NCI-H510A treated with DMSO at 0.1 percent for 48 hours (cell line): ENCODE measurements at places on chromosomes 6 and 20.
A peak's percentile ranks its signal among the peaks of the same experiment; 100 is the strongest.

DNA sequence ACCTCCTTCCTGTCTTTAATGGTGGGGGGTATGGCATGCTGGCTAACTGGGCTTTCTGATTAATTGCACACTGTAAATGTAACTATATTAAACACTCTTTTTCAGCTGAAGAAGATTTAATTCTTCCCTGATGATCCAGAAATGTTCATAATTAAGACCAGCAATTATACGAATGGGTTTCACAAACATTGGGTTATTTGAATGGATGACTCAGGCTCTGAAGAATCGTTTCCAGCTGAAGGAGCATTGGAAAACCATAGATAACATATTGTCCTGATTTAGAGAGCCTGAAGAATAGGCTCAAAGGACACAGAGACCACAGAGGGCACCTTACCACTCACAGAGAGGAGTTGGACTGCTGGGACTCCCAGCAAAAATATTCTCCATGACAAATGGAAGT, 130.7 kb upstream of the SSTR4 start:
- no peak for DNase-seq

GRCh38 chr6:44779130-44779826, 391.8 kb downstream of the CDC5L start:
- DNase-seq, result no peak

DNA sequence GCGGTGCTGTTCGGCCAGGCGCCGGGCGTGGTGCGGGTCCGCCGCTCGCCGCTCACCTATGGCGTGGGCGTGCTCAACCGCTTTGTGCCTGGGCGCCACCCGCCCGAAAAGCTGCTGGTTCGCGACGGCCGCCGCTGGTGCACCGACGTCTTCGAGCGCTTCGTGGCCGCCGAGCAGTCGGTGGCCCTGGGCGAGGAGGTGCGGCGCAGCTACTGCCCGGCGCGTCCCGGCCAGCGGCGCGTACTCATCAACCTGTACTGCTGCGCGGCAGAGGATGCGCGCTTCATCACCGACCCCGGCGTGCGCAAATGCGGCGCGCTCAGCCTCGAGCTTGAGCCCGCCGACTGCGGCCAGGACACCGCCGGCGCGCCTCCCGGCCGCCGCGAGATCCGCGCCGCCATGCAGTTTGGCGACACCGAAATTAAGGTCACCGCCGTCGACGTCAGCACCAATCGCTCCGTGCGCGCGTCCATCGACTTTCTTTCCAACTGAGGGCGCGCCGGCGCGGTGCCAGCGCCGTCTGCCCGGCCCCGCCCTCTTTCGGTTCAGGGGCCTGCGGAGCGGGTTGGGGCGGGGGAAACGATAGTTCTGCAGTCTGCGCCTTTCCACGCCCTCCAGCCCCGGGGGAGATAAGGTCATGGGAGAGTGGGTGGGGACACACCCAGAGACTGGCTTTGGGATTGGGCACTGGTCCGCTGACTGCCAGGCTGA, 15.7 kb downstream of the ADISSP start:
- peak; percentile 92 for DNase-seq

- DNase-seq, result no peak
Measured at GRCh38 chr20:44208770-44209169, 1.8 kb downstream of the OSER1 start.

- peak; percentile 1 for DNase-seq
Measured at GRCh38 chr6:104431096-104431495, 428.6 kb downstream of the HACE1 start.

- no peak for DNase-seq
Measured at GRCh38 chr6:153087436-153087835, 43.6 kb downstream of the RGS17 start.

- DNase-seq, result no peak
Measured at GRCh38 chr6:43979525-43979924, 147.7 kb downstream of the MRPL14 start.

DNA sequence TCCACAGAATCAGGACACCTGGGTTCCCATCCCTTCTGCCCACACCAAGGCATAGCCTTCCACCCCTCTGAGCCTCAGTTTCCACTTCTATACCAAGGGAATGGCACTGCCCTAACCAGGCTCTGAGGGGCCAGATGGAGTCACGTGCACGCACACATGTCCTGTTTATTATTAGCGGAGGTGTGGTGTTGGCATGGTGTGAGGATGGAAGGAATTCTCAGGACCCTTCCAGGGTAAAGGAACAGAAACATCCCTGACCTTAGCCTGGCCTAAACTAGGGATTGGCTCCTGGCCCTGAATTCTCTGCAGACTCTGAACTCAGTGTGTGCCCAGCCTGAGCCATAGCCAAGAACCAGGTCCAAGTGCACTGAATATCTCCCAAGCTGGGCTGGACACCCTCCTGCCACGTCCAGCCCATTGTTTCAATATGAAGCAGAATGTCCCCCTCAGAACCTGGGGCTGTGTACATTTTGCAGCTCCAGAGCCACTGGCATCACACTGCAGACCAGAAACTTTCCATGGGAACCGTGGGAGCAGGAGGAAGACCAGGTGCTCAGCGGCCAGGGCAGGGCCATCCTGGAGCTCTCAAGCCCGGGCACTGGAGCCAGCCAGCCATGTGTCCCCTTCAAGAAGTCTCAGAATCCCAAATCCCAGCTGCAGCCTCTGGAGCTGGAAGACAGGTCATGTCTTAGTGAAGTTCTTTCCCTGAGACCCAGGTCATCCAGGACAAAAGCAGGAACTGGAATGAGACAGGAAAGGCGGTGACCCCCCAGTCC, 208.4 kb downstream of the ANKRD60 start:
- DNase-seq, result no peak

DNA sequence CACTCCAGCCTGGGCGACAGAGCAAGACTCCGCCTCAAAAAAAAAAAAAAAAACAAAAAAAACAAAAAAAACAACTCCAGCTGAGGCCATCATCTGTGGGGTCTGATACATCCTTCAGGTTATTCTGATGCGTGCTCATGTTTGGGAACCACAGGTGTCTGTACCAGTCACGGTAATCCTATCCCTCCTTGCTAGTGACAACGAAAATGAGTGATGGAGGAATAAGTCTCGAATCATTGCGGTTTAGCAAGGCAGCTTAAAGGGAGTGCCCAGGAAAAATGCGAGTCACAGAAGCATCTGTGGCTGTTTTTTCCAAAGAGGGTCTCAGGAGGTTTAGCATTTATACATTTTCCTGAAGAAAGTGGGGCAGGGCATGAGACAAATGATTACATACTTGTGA, 48.8 kb downstream of the MCUR1 start:
- DNase-seq, result no peak

DNA sequence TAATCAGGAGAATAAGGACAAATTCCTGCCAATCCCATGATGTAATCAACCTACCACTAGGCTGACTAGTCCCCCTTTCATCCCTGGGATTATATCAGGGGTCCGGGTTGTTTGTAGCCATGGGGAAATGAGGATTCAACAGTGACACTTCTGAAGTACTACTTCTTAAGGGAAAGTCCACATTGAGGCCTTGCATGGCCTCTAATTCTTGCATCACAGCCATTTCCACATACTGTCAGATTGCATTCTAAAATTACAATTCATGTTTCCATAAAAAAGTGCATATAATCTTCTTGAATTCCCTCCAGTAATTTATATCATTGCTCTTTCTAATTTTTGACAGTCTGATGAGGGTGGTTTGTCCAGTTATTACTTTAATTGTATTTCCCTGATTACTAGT, 184.2 kb downstream of the PHF3 start:
- DNase-seq, result no peak

DNA sequence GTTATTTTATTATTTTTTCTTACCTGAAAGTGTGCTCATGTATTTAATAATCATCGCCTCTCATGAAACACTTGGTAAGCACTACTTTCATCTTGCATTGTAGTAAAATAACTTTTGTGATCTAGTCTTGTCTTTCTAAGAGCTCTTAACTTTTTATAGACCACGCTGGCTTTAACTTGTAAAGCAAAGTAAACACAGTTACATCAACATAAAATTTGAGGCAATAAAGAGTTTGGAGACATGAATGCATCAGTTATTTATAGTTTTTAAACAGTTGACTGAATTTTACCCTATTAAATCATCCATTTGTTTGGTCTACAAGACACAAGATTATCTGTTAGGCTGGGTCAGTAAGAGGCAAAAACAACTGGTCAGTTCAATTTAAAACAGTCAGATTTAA, 218.5 kb upstream of the KCNQ5 start:
- DNase-seq, result no peak

- no peak for DNase-seq
Measured at GRCh38 chr6:34447386-34447785, 18.5 kb upstream of the PACSIN1 start.
